Uterus (tissue), 4 donors: ENCODE measurements at places on chromosomes 7 and 10.

DNA sequence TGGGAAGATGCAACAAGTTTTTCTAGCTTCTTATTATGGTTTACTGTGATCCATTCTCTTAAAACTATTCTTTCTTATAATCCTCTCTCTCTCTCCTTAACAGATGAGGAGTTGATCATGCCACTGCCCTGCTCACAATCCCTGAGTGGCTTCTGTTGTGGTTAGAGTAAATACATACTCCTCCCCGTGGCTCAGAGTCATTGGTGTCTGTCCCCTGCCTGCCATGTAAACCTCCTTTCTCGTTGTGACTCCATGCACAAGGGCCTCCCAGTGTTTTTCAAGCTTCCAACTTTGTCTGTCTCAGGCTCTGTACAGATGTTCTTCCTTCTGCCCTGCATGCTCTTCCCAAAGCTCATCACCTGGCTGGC is 20.4 kb downstream of the CCNY start:
- DNase-seq, result no peak

DNA sequence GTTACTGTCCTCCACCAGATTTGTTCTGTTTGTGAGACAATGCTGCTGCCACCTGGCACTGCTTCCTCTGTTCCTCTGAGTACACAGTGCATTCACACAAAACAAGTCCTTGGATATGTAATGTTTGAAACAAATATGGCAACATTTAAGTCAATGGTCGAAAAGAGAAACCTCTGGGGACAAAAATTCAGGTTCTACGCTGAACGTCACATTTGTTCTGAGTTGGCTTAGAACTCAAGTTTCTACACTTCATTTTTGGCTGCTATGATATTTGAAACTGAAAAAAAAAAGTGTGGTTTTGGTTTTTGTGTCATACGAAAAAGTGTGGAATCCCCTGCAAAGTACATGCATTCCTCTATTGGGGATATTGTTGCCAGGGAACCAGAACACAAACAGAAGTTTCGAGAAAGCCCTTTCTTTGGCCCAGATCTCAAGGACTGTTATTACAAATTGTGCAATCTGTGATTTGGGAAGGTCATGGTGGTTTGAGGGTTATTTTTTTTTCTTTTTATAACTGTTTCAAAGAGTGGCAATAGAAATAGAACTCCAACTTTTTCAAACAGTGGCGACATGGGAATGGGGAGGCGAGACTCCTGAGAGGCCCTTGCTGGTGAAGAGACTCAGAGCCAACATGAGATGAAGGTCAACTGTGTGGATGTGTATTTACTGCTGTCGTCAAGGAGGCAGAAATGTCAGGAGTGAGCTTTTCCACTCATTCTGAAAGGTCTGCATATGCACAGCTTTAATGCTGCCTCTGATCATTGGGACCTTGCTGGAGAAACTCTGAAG is 127.5 kb downstream of the CUBN start:
- peak; percentile 68 for DNase-seq

DNA sequence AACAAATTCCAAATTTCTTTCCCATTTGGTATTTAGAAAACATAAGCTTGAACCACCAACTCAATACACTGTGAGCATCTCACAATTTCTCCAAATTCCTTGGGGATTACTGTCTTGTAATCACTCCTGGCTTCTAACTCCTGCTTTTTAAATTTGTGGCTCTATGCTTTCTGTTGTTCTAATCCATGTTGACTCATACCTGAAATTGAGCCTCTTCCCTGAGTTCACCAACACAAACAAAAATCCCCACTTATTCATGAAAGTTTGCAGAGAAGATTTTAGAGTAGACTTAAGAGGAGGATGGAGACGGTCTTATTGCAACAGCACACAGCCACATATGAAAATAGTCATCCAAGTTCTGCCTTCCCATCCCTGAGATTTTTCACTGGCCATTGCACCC is 252.5 kb downstream of the PTEN start:
- no peak for DNase-seq

DNA sequence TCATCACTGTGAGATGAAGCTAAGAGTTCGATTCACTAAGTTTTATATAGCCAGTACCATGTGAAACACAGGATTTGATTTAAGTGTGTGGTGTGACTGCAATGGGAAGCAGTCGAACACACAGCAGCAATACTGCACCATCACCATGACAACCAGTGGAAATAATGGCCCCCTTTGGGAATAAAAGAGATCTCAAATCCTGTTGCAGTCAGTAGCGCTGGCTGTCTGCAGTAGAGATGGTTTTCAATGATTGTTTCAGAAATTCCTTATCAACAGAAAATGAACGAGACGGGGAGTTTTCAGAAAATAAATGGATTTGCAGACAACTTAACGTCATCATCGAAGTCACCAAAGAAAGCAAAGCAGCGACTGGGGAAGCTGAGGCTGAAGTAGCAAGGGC is 91.0 kb downstream of the PTPRE start:
- DNase-seq, result no peak

DNA sequence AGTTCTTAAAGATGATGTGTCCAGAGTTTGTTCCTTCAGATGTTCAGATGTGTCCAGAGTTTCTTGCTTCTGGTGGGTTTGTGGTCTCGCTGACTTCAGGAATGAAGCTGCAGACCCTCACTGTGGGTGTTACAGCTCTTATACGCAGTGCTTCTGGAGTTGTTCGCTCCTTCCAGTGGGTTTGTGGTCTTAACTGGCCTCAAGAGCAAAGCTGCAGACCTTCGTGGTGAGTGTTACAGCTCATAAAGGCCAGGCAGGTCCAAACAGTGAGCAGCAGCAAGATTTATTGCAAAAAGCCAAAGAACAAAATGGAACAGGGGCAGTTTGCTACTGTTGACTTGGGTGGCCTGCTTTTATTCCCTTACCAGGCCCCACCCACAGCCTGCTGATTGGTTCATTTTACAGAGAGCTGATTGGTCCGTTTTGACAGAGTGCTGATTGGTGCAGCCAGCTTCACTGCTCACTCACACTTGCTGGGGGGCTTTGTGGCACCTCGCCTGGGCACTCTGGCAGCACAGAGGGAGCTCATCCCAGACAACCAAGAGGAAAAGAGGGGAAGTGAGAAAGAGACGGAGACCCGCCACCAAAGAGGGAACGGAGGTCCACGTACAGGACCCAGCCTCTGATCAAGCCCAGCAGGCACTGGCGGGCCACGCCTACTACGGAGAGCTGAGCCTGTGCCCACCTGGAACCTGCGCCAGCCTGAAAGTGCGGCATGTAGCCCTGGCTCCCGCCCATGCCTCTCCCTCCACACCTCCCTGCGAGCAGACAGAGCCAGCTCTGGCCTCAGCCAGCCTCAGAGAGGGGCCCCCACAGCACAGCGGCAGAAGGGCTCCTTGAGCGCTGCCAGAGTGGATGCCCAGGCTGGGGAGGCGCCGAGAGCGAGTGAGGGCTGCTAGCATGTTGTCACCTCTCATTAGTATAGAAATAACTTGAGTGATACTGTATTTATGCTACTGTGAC is 55.8 kb upstream of the SEMA3C start:
- DNase-seq, result no peak

DNA sequence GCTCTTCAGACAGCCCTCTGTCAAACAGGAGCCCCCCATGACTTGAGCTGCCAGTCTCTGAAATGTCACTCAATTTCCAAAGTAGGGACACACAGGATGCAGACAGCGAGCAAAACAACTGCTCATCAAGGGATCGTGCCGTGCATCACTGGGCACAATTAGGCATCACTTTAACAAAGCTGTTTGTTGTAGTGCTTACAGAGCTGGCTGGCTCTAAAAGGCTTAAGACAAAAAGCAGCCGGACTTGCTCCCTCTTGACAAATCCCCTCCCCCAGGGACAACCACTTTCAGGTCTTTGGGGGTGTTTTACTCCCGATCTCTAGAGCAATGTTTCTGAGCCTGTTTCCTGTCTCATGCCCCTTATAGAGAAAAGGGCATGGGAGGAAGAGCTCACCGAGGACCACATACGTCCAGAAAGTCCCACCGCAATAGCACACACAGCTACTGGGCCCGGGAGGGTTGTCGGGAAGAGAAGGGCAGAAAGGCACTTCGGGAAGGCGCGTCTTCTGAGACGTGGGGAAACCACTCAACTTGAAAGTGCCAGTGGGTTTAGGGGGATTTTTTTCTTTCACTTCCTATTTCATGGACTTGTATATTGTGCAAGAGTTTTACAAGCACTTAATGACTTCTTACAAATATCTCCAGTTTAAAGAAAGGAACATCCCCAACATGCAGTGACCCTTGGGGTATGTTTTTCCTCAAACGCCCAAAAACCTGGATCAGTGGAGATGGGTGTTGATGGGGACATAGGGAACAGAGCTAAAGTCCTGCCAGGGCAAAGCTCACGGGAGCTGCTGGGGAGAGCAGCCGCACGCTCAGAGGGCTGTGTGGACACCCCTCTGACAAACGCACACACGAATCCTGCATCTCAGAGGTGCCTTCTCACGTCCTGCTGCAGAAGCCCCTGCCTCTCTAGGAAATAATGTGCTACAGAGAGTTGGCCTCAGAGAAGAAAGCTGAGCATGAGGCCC is 27.1 kb downstream of the LRRC20 start:
- no peak for DNase-seq
